ENCODE measurements at places on chromosomes 4 and X.

DNA sequence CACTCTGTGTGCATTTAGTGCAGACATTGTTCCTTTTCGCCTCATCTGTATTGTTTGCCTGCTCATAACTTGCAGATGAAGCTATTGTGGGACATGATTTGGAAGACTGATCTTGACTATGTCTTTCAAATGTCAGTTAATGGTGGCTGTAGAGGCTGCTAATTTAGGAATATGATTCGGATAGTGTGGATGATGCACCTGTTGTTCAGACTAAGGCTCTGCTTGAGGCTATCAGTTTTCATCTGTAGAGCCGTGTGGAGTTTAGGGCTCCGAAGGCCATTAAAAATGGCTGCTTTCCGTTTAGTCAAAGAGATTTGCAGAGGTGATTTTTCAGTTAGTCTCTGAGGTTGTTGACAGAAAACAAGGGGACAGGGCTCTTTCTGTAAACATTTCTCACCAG is 102.0 kb downstream of the GBA3 start:
- no peak for DNase-seq

GRCh38 chrX:22203186-22203585 is 69.5 kb upstream of the CBLL2 start:
- DNase-seq: no peak

DNA sequence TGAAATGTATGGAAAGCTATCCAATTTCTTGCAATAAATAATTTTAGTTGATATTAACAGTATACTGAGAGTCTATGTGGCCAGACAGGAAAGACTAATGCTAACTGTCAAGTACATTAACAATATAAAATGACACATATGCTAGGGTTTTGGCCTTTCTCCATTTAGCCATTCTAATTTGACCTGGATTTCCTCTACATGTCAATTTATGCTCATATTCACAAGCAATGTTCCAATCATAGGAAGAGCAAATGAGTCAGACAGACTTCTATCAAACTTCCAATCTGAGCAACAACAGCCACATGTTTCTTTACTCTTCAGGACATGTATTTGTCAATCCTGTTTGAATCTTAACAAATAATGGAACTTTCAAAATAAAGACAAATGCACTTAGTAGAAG is 53.6 kb downstream of the CORIN start:
- DNase-seq: no peak

DNA sequence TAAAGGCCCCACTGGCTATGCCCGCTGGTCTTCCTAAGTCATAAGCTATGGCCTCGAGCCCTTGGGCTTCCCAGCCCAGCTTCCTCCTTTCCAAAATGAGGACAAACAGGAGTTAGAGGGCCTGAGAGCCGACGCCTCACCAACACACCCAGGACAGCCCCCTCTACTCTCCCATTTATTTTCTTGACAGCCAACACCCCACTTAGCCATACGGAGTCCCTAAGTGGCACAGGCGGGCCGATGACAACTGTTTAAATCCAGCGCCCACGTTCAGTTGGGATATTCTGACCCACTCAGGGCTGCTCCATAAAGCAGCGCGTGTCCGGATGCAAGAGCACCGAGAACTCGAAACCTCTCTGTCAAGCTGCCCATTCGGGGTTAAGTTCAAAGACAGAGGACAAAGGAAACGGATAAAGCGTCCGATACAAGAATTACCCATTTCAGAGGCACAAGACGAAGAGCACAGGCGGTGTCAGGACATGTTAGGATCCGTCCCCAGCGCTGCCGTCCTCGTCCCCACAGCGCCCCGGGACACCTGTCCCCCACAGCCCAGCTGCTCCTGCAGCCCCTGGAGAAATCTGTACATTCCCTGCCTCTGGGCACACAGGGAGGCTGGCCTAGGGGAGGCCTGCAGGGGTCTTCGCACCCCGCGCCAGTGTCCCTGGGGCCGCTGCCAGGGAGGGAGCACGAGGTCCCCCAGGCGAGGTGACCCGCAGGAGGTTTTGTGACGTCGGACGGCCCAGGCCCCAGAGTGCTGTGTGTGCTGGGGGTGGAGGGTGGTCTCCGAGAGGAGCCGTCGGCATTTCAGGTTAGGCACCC is 1.2 kb downstream of the PRKX start:
- no peak for DNase-seq

- DNase-seq: no peak
Observed at GRCh38 chr4:188783175-188783574, 643.9 kb downstream of the TRIML1 start.

DNA sequence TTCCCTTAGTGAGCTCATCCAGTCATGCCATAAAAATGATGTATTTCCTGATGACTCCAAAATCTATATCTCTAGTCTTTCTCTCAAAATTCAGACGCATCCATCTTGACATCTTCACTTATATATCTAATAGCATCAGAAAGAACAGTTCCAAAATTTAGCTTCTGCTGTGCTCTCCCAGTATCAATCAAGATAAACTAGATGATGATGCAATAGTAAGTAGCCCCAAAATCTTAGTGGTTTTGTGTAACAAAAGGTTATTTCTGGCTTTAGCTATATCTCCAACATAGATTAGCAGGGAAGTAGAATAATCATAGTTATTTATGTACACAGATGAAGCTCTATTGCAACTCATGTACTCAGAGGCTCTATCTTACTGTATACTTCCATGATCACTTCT is 382.5 kb upstream of the ADGRL3 start:
- no peak for DNase-seq

- no peak for DNase-seq
Observed at GRCh38 chrX:155068165-155068564, 2.8 kb downstream of the CMC4 start.

Data from iPS-NIHi11 (cell line).